ENCODE measurements at places on chromosomes 4 and X.

- no peak for DNase-seq
These were observed 552.6 kb downstream of the INPP4B start for GRCh38 chr4:142293536-142293935.

GRCh38 chrX:135543924-135544323, 23.5 kb downstream of the INTS6L start:
- peak; percentile 62 for DNase-seq

GRCh38 chr4:30719454-30720020, 632 bp upstream of the PCDH7 start:
- peak; percentile 66 for DNase-seq

- DNase-seq = no peak
These were observed 61.9 kb downstream of the PPEF1 start for GRCh38 chrX:18769364-18769763.

DNA sequence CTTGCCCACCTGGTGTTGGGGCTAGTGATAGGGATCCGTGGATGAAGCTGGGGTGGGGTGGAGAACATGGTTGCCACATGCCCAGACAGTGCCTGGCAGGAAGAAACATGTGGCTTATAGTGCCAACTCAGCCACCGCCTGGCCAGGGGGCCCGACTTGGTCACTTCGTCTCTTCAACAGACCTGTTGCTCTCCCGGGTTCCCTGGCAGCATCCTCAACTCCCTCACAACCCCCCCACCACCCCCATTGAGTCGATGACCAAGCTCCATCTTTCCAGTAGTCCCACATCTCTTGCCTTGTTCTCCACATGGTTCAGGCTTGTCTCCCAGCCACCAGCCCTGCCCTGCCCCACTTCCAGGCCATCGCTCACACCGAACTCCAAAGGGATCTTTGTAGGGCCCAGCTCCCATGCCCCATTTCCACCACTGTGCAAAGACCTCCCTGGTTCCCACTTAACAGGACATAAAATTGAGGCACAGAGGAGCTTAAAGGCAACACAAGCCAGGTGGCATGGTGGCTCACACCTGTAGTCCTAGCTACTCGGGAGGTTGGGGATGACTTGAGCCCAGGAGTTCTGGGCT, 7.8 kb downstream of the PNCK start:
- DNase-seq = no peak

DNA sequence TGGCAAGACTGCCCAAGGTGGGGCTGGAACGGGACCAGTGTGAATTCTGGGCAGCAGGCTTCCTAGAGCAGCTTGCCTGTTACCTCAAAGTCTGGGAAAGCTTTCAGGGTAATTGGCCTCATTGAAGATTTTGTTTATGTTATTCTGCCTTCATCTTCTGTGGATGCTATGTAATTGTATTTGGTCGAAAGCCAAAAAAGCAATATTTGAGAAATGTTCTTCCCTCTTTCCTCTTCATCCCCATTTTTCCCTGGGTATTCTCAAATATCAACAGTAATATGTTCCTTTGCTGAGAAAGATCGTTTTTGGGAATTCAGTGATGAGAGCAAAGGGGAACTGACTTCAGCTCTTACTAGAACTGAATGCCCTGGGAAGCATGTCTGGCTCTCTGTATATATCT, 12.9 kb downstream of the TMEM131L start:
- peak; percentile 7 for DNase-seq

DNA sequence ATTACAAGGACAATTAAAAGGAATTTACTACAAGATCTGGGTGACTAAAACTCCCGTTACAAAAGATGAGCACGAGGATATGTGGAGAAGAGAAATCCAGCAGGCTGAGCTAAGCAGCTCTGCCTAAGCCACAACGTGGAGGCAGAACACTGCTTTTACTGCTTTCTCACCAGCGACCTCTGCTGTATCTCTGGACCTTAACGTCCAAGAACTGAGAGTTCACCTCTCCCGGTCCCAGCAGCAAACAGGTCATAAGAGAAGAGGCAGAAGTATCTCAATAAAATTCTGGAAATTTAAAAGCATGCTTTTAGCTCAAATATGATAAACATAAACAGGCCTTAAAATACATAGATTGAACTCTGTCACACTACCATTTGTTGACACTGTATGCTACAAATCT, 81.0 kb downstream of the ADGRA3 start:
- peak; percentile 65 for DNase-seq

- DNase-seq = peak; percentile 3
These were observed 102.5 kb downstream of the FNIP2 start for GRCh38 chr4:158871335-158871724.

- no peak for DNase-seq
These were observed 11.2 kb upstream of the BRS3 start for GRCh38 chrX:136476501-136476900.
